ENCODE measurements at places on chromosomes 3 and 15.

DNA sequence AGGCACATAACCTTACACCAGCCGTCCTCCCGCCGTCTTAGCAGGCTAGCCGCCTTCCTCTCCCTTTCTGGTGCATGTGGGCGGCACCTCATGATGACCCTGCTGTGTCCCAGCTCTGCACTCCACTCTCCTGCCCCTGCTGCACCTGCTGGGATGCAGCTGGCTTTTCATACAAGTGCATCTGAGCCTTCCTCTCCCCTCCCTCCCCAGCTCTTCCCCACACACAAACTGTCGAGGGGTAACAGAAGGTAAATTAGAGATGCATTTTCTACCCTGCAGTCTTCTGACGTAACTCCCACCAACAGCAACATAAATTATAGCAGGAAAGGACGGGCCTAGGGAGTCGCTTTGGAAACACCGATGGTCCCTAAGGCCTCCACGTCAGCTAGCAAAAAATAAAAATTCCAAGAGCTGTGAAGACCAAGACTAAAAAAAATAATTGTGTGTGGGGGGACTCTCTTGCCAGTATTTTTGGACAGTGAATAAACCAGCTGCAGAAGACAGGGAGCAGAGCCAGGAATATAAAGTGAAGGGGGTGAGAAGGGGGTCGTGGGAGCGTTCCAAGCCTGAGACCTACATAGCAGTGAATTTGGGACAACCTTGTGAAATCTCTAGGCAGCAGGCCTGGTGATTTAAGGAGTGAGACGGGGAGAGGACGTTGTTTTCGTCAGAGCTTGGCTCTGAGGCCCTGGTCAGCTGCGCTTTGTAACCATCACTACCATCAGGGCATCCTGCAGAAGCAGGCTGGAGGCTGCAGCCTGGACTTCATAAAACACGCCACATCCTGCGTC, 216.2 kb downstream of the ADAMTS17 start:
- DNase-seq = no peak

- no peak for DNase-seq
Observed at GRCh38 chr3:142315083-142315482, 89.7 kb upstream of the GK5 start.

DNA sequence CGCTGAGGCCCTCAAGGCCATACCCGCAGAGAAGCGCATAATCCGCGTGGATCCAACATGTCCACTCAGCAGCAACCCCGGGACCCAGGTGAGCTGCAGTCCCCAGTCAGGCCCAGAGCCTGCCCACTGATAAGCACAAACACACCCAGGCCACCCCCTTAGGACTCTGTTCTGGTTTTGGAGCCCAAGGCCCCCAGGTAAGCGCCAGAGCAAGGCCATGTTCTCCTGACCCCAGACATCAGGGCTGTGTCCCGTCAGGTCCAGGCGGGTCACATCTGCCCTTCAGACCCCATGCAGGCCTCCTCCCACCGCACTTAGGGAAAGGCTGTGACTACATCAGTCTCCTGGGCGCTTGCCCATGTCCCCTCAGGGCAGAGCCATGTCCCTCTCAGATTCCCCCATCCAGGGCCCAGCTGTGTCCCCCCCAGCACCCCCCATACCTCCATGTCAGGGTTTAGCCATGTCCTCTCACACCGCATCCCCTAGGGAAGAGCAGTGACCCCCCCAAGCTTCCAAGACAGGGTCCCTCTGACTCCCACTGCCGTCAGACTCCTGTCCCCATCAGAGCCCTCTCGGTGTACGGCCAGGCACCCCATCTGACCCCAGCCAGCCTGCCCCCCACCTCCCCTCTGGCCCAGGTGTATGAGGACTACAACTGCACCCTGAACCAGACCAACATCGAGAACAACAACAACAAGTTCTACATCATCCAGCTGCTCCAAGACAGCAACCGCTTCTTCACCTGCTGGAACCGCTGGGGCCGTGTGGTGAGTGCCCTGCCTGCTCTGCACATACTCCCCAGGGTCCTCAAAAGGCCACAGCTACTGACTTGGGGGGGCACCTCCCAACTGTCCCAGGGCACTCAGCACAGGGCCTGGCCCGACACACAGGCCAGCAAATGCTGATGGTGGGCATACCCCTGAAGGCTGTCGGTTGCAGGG, 1.6 kb downstream of the PARP3 start:
- DNase-seq = no peak

GRCh38 chr3:27079427-27080257, 289.5 kb downstream of the NEK10 start:
- no peak for DNase-seq

DNA sequence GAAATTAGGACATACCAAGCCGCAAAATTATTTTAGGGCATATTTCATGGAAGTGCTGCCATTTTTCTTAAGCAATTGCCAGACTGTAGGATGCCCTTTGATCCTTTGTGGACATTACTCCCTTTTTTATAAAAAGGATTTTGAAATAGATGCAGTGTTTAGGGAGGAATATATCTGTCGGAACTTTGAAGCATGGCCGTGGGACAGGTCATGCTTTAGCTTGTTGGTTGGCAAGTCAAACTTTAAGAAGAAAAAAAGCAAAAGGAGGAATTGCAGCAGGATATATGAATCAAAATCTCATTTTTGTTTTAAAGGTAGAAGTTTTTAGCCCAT, 122.1 kb downstream of the MCTP2 start:
- DNase-seq = no peak

- DNase-seq = no peak
Observed at GRCh38 chr3:23659840-23660430, 145.8 kb upstream of the UBE2E1 start.
